ENCODE measurements at places on chromosomes 2 and 18.

- no peak for DNase-seq
Observed at GRCh38 chr2:201411421-201411820, 39.8 kb downstream of the TRAK2 start.

DNA sequence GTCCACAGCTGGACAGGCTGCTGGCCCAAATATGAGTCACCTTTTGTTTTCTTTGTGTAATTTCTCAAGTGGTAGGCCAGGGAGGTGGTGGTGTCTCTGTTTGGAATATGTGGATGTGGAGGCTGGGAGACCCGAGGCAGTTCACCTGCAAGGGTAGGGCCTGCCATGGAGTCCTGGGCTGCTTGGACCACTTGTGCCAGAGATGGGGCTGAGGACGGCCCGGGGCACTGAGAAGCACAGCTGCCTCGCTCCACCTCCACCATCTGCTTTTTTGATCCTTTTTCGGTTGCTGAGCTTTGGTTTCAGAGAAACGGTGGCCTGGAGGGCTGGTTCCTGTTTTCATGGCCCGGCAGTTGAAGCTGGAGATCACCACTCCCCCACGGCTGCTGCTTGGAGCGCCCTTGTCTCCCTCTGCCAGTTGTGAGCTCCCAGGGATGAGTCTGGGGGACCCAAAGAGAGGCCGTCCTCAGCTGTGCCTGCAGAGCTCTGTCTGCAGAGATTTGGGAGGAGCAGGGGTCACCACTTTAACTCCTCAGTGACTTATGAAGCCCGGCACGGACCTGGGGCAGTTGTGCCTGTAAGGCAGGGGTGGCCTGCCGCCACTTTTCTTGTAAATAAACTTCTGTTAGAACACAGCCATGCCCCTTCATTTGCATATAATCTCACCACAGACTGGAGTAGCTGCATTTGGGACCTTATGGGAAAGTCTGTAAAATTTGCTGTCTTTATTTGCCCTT lies 67.6 kb upstream of the MCFD2 start:
- no peak for DNase-seq

DNA sequence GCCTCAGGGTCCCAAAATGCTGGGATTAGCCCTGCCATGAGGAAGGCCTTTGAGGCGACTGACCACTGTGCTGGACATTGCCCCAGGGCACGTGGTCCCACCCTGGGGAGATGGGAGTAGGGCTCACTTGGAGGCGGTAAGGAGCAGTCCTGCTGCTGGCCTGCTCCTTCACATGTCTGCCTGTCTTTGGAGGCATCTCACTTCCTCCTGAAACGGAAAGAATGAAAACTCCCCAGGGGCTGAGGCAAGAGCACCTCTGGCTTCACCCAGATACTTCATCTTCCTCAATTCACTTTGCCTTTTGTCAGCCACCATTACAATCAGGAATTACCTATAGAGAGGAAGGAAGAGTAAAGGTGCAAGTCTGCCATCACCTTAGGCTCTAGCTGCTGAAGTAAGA lies 59.9 kb upstream of the GATA6 start:
- no peak for DNase-seq

DNA sequence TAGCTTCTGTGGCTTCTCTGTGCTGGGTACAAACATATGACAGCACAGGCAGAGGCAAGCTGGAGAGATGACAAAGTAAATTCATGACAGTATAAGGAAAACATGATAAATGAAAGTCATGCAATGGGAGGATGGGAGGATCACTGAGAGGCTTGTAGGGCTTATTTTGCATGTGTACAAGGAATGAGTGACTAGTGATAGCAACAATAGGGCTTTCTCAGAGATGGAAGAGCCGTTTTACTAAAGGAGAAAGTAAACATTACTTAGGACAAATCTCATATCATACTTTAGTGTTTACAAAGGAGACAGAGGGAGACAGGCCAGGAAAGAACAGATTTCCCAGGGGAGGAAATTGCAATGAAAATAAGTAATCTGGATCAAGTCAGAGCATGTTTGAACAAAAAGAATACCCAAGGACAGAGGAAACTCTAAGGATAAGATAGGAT lies 82.5 kb upstream of the RBMS1 start:
- no peak for DNase-seq

GRCh38 chr2:228329282-228329681 lies 147.8 kb upstream of the SPHKAP start:
- no peak for DNase-seq

- DNase-seq, result peak; percentile 46
Observed at GRCh38 chr18:77065221-77065981, 67.2 kb downstream of the MBP start.

DNA sequence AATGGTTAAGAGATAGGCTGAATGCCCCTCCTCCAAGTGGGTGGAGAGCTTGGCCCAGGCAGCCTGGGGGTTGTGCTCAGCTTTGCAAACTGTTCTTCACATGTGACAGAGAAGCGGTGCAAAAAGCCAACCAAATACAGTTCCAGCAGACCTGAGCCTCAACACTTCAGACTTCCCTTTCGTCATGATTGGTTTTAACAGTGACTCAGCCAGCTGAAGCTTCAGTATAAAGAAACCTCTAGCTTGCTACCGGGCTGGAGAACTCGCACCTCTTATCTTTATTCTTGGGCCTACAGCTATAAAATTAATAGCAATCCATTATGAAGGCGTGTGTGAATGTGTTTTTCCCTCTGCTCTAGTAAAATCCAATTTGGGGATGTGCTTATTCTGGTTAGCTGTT lies 20.0 kb downstream of the SETBP1 start:
- no peak for DNase-seq

GRCh38 chr2:138201286-138201685 lies 237.0 kb downstream of the HNMT start:
- no peak for DNase-seq

DNA sequence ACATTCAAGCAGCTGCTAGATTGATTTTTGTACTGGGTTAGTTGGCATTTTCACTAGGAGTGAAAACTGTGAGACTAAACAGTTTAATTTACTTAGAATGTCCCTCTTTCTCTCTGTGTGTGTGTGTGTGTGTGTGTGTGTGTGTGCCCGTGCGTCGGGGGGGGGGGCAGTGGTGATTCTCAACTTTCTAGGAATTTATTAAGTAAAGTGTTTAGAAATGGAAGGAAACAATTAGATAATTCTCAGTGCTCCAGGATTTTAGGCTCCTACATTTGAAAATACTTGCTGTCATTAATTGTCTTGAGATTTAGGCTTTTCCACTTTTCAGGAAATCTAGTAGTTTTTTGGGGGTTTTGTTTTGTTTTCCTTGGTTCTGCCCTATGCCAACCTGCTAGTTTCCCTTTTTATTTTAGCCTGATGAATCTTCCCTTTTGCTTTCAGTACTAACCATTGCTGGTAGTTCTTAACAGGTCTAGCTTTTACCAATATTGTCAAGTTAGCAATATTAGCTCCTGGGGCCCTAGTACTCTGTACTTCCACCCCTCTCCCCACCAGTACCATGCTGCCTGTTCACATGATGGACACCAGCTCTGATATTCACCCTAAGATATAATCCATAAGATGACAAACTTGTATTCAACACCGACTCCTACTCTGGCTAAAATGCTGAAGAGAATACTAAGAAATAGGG lies 4.9 kb downstream of the EPAS1 start:
- DNase-seq, result no peak

GRCh38 chr2:46973673-46974072 lies 58.1 kb upstream of the MCFD2 start:
- DNase-seq, result no peak

- DNase-seq, result no peak
Observed at GRCh38 chr2:56713161-56713676, 529.4 kb downstream of the CCDC85A start.

GRCh38 chr2:24749069-24749691 lies 44.0 kb downstream of the PTRHD1 start:
- no peak for DNase-seq

DNA sequence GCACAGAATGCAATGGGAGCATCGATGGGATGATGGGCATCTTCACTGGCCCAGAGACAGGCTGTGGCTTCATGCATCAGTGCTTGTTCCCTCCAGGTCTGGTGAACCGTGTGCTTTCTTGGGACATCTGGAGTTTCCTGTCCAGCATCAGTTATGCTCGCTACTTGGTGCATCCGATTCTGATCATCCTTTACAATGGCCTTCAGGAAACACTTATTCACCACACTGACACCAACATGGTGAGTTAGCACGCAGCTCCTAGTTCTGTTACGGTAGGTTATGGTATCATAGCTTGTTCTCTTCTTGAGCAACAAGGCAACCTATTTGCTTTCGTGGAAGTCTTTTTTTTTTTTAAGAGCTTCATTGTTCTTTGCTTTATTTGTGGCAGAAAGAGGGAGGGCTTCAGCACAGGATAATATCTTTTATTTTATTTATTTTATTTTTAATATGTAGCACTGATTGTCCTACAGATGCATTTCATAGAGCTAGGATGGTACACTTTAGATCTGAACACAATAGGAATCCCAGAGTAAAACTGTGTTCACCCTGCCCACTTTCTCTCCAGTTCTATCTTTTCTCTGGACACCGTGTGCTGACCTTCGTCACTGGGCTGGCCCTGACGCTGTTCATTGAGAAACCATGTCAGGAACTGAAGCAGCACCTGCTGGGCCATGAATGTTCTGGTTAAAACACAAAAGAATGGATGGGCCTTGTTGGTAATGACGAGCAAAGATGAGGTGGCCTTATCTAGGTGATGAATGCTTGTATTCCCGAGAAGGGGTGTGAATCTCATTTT lies 71.2 kb upstream of the SEC11C start:
- no peak for DNase-seq

DNA sequence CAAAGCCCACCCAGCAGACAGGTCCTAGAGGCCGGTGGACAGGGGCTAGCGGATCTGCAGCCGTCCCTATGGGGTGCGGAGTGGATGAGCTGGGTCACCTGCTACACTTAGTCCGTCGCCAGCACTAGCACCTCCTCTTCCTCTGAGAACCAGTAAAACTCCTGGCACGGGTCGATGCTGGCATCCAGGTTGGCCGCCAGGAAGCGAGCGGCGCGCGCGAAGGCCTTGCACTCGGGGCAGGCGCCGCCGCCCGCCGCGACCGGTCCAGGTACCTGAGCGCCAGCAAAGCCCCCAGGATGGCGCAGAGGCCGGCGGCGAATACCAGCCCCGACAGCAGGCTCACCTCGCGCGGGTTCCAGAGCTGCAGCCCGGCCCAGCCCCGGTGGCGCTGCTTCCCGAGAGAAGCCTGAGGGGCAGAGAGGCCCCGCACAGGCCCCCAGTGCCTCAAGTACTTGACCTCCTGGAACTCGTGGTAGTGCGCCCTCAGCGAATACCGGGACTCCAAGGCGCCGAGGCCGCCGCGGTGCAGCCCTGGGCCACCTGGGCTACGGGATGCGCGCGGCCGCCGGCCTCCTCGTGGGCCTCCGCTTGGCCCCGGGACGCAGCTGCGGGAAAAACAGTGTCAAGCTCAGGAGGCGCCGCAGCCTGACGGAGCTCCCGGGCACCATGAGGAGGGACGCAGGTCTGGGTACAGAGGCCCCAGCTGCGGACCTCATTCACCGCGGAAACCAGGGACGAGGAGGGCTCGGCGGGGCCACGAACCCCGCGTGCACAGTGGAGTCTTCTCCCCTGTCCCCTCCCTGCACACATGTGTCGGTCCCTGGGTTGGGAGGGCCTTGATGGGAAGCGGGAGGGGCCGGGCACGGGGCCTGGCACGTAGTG lies 27.5 kb upstream of the ALPP start:
- no peak for DNase-seq

DNA sequence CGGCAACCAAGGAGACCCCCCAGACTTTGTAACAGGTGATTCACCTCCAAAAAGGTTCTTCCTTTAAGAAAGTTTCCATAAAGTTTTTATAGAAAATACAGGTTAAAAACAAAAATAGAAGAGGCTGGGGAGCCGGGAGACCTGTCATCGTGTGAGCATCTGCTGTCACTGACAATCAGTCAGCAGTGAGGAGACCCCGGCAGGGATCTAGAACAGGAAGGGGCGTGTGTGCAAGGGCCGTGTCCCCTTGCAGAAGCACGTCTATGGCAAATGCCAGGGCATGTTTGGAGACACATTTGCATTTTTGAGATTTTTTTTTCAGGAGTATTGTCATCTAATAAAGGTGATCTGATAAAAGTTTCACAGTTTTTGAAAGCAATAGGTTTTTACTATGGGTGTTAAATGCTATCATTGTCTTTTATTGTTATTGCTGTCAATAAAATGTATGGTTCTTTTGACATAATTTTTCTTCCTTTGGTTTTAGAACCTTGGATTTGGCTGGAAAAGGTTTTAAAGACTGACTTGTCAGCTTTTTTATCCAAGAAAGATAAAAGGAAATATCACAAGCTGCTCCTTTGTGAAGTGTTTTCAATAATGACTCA lies 52.1 kb downstream of the MTCL1 start:
- DNase-seq, result no peak

- no peak for DNase-seq
Observed at GRCh38 chr2:70775141-70775540, 7.1 kb upstream of the ADD2 start.

Measured in activated T-helper 9 cell treated with anti-CD3 and anti-CD28 coated beads, Interleukin-2, amount 50 U/mL, for 16 hours (primary cell).